Caki2 (cell line): ENCODE measurements at places on chromosomes 5 and 9.

- DNase-seq, result peak; percentile 84
Measured at GRCh38 chr5:141869514-141869913, 8.7 kb downstream of the PCDH1 start.

DNA sequence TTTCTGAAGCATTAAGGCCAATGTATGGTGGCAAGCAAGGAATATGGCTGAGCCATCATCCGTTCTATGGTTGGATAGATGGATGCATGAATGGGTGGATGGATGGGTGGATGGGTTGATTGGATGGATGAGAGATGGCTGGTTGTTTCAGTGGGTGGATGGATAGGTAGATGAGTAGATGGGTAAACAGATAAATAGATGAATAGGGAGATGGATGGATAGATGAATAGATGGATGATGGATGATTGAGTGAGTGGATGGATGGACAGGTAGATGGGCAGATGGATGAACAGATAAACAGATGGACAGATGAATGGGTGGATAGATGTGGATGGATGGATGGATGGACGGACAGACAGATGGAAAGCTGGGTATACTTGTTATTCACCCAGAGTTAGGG, 92.6 kb upstream of the ZNF618 start:
- no peak for DNase-seq

GRCh38 chr9:22274477-22274876, 172.1 kb upstream of the DMRTA1 start:
- DNase-seq, result no peak

DNA sequence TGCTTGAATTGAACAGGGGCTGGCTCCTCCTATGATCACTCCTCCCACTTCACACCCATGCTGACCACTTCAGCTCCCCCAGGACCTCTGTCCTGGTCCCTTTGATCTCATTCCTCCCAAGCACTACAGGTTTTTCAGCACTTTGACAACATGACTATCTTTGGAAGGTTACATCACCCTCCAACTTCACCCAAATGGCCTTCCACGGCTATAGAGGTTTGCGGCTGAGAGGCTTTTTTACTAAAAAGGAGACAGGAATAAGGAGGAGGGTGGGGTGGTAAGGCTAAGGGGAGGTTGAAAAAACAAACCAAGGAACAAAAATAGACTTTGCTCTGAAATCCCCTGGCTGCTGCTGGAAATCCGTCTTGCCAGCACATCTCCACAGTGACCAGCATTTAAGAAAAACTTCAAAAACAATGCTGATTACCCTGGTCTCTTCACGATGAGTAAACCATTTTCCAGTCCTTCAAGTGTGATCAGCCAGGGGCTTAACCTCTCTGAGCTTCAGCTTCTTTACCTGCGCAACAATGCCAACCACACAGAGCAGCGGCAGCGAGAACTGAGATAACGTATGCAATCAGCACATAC, 102.7 kb downstream of the DPYSL3 start:
- DNase-seq, result peak; percentile 19

- DNase-seq, result peak; percentile 38
Measured at GRCh38 chr5:144156767-144157171, 13.7 kb downstream of the YIPF5 start.

- no peak for DNase-seq
Measured at GRCh38 chr9:71490810-71491209, 277.5 kb downstream of the CEMIP2 start.

DNA sequence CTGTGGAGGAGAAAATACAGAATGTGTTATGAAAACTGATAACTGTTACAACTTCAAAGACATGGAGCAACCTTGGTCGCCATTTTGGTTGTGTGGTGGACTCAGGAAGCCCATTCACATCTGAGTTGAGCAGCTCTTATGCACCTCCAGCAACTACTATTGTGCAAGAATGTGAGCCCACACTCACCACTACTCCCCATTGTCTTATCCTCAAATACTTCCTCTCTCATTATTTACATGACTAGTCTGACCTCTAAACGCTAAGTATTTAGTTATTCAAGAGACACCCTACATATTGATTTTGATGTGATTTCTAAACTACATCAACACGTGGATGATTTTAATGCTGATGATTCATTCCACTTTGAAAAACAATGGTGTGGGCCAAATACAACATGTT, 516.6 kb upstream of the CLINT1 start:
- no peak for DNase-seq

DNA sequence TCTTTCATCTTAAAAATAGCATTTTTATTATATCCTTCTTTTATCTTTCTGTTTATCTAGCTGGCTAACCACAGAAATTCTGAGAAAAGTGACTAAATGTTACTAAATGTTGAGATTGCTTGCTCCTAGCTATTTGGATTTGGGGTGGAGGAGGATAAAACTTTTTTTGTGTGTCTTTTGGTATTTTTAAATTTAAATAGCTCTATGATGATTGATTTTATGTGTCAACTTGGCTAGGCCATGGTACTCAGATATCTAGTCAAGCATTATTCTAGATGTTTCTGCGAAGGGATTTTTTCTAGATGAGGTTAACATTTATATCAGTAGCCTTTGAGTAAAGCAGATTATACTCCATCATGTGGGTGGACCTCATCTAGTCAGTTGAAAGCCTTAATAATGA, 75.0 kb downstream of the GCNT1 start:
- DNase-seq, result no peak

GRCh38 chr9:6782981-6783380, 25.2 kb downstream of the KDM4C start:
- DNase-seq, result no peak

DNA sequence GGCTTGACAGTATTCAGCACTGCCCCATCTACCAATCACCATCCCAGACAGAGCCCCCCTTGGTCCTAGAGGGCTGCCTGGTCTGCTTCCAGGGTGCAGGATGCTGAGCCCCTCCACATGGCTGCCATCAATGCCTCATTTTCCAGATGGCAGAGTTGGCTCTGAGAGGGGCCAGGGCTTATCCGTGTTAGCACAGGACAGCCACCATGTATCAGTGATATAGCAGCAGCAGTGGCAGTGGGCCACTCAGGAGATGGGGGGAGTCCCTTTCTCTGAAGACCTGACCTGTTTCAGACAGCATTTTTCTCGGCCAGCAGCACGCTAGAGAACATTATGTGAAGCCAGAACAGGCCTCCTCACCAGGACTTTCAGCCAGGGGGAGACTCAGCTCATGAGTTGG, 1.6 kb upstream of the SMIM32 start:
- no peak for DNase-seq

DNA sequence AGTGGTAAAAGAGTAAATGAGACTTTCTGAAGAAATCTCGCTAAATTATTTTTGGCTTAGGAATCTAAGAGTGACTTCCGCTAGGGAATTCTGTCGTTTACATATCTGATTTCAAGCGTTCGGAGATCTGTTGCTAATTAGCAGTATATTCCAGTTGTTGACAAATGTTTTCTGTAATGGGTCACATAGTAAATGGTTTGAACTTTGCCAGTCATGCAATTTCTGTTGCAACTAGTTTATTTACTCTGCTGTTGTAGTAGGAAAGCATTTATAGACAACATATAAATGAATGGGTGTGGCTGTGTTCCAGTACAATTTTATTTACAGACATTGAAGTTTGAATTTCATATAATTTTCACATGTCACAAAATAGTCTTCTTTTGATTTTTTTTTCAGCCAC, 57.4 kb upstream of the JAK2 start:
- DNase-seq, result no peak

GRCh38 chr9:90991953-90992352, 190.3 kb downstream of the SYK start:
- DNase-seq, result no peak

DNA sequence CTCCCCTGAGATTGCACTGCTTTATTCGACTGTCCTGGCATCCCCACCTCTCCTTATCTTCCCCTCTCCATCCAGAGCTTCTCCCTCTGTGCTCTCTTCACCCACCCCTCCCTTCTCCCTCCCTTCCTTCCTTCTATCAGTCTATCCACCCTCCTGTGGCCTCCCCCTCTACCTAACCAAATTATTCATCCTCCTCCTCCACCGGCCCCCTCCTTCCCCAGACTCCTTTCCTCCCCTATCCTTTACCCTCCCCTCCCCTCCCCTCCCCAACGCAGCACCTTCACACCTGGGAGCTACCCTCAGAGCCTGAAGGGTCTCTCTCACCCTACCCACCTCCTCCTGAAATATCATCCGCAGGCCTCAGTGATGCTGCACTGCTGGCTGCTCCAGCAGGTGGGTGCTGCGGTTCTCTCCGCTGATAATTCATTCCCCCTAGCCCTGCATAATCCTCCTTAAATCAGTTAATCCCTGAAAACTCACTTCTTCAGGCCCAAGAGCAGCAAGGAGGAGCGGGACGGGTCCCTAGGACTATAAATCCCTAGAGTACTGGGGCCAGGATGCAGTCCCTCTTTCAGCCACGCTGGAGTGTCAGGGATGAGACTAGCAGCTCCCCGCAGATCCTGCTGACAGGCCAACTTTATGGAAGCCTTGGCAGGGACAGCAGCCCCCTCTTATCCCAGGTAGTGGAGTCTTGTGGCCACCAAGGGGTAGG, 97.8 kb downstream of the PCDH1 start:
- no peak for DNase-seq

- no peak for DNase-seq
Measured at GRCh38 chr5:1500411-1501091, 23.2 kb downstream of the LPCAT1 start.

GRCh38 chr9:77957652-77958051, 74.0 kb downstream of the GNAQ start:
- no peak for DNase-seq

- DNase-seq, result peak; percentile 17
Measured at GRCh38 chr5:78983601-78984438, 1.3 kb downstream of the ARSB start.

DNA sequence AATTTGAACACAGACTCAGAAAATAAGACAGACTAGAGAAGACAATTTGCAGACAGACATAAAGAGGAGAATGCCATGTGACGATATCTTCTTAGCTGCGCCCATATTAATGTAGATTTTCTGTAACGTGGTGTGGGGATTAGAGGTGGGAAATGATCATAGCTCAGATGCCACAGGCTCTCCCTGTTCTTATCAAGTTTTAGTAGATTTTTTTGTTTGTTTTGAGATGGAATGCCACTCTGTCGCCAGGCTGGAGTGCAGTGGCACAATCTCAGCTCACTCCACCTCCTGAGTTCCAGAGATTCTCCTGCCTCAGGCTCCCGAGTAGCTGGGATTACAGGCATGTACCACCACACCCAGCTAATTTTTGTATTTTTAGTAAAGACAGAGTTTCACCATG, 59.4 kb downstream of the VPS13A start:
- no peak for DNase-seq

DNA sequence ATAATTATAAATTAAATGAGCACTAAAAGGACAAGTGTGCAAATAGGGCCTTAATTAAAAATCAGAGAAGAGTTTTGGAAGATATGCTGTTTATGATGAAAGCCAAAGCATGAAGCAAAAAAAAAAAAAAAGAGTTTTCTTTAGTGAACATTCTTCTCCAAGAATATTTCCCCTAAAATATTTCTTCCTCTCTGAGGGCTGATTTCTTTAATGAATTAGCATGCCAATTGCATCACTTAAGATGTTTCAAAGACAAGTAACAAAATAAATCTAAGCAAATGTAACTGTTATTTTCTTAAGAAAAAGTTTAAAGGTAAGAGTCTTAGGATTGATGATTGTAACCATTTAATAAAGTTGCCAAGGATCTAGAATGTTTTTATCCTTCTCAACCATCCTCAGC, 81.6 kb upstream of the MPDZ start:
- DNase-seq, result no peak

DNA sequence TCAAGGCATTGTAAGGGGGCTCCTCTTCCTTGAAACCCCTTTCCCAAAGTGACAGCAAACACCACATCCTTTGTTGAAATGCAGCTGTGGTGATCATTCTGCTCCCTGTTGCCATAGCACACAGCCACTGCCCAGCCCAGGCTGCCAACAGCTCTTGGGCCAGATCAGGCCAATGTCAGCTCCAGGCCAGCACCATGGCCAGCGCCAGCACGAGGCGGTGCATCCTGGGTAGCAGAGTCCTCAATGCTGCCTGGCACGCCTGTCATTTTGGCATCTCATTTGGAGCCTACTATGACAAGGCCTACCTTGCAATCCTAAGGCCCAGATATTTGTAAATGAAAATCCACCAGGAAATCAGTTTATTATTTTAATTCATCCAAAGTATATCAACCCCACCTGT, 390.6 kb downstream of the DNAH5 start:
- peak; percentile 30 for DNase-seq

DNA sequence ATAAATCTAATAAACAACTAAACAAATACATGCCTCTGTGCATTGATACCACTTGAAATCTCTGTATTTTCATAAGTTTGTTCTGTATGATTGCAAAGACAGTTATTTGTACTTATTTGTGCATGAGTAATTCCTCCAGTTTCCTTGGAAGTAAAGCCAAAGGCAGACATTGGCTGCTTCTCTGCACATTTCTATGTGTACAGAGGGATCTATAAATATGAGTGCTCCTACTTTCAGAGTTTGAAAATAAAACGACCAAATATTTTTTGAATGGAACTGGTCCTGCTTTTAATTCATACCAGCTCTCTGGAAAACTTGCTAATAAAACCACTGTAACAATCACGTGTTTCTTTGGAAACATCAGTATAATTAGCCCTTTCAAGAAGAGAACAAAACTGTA, 306.5 kb downstream of the MAN2A1 start:
- no peak for DNase-seq

DNA sequence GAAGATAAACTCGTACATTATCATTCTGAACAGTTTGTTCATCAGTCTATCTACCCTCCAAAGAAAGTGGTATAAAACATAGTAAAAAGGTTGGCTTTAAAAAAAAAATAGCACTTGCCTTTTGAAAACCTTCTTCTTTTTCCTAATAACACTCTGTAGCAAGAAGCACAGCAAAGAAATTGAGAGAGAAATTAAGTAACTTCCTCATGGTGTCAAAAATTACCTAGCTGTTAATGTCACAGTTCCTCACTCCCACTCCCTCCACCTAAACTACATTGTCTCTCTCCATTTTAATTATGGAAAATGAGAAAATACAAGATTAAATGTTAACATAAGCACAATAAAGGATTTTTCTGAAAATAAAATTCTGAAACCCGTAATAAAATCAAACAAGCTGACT, 72.2 kb downstream of the CERT1 start:
- no peak for DNase-seq

- no peak for DNase-seq
Measured at GRCh38 chr5:172505845-172506244, 51.5 kb upstream of the SH3PXD2B start.

DNA sequence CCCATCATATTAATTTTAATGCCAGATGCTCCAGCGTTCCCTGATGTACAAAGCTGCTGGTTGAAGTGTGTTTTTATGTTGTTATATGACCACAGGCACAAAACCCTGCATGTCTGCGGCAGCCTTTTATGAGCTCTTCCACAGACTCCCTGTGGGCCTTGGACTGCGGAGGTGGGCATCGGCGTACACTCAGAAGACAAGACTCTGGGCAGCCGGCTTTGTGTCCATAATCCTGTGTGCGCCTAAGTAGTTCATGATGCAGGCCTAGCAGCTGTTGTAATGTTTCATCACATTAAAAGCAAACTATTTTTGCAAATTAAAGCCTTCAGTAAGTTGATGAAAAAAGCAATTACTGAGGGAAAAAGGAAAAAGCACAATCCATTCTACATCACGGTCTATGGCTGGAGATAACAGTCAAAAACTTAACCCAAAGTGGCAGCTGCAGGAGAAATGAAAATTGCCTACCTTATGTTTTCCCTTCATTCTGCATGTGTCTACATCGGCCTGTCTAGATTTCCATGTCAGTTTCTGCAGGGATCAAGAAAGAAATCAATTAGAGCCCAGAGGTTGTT, 78.8 kb downstream of the SEMA6A start:
- DNase-seq, result no peak
